ENCODE measurements at places on chromosomes 13 and 19.
A peak's percentile ranks its signal among the peaks of the same experiment; 100 is the strongest.

- no peak for DNase-seq
Measured at GRCh38 chr19:17931532-17932191, 1.2 kb upstream of the CCDC124 start.

- DNase-seq, result no peak
Measured at GRCh38 chr13:71360041-71360440, 507.0 kb downstream of the DACH1 start.

GRCh38 chr13:112582263-112582662 is 5.7 kb downstream of the TUBGCP3 start:
- DNase-seq, result no peak

DNA sequence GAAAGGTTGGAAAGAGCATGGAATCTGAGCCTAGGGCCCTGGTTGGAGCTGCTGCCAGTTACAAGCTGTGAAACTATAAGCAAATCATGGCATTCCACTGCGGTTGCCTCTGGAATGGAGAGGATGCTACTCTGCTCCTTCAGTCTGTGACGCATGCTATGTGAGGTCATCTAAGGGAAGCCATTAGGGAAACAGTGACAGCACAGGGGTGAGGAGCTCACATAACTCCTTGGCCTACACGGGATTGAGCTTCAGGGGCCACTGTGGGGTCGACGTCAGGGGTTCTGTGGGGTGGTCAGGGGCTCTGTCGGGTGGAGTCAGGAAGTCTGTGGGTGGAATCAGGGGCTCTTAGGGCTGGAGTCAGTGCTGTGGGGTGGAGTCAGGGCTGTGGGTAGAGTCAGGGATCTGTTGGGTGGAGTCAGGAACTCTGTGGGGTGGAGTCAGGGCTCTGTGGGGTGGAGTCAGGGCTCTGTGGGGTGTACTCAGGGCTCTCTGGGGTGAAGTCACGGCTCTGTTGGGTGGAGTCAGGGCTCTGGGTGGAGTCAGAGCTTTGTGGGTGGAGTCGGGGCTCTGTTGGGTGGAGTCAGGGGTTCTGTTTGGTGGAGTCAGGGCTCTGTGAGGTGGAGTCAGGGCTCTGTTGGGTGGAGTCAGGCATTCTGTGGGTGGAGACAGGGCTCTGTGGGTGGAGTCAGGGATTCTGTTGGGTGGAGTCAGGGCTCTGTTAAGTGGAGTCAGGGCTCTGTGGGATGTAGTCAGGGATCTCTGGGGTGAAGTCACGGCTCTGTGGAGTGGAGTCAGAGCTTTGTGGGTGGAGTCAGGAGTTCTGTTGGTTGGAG is 35.8 kb upstream of the MEDAG start:
- DNase-seq, result peak; percentile 91

DNA sequence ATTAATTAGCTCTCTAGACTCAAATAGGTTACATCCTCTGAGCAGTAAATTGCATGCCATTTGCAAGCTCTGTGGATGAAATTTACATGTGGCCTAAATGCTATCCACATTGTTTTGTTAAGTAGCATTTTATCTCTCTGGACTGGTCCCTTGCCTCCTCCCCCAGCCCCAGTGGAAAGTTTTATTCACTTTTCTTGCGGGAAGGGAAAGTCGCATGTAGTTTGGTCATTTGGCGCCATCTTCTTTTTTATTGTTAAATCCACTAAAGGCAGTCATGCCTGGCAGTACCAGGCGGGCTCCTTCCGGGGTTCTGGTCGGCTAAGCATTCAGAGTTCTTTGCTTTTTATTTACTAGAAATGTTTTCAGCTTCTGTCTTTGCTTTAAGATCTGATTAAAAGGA is 188.7 kb downstream of the TM9SF2 start:
- DNase-seq, result no peak

DNA sequence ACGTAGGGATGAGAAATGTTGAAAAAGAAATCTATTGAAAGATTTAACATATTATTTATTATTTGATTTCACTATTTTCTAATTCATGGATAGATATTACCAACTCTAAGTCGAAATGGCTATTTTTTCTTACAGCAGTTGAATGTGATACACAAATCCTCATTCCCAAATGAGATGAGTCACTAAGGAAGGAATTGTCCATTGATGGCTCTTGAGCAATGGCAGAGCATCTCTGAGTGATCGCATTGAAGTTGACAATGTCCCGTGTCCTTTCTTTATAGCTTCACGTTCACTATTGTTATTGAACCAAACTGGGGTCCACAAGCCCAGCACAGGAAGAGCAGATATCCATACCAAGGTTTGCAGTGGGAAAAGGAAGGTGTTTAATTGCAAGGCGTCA is 648.3 kb upstream of the SPRY2 start:
- DNase-seq, result no peak

- DNase-seq, result no peak
Measured at GRCh38 chr19:10019246-10019645, 6.0 kb downstream of the RDH8 start.

GRCh38 chr13:77698201-77699058 is 943 bp downstream of the SLAIN1 start:
- no peak for DNase-seq

- DNase-seq, result no peak
Measured at GRCh38 chr19:41646589-41647204, 19.8 kb upstream of the CEACAM4 start.

GRCh38 chr19:9819596-9819909 is 674 bp upstream of the FBXL12 start:
- DNase-seq, result no peak

- no peak for DNase-seq
Measured at GRCh38 chr13:49635599-49636433, 7.5 kb downstream of the ARL11 start.

- DNase-seq, result no peak
Measured at GRCh38 chr19:45322311-45322710, 364 bp downstream of the CKM start.

DNA sequence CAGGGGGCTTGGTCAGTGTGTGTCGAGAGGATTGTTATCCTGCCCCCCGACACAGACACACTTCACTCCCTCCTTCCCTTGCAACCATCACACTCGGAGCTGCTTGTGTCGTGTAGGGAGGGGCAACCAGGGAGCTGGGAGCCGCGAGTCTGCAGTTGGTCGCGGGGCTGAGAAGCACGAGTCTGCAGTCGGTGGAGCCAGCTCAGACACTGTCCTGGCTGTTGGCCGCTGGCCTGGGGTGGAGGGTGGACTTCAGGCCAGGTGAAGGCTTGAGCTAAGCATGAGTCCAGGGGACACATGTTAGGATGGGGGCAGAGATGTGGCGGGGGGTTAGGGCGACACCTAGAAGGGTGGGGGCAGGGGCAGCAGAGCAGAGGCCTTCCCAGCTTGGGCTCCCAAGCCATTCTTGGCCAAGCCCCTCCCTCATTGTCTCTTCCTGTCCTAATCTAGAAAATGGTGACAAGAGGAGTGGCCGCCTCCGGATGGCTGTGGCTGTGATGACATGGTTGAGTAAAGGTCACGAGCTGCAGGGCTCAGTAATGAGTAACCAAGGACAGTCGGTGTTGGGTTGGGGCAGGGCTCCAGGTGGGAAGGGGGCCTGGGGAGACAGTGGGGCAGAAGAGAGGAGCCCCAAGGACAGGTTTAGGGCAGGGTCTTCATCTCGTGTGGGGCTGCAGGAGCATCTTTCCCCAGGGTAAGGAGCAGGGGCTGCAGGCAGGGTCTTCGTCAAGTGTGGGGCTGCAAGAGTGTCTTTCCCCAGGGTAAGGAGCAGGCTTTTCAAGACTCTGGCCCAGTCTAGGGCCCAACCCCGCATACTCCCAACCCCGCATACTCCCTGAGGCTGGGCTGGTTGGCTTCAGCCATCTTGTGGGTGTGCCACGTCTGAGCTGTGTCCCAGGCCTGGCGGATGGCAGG is 8.6 kb downstream of the PPP5C start:
- no peak for DNase-seq

DNA sequence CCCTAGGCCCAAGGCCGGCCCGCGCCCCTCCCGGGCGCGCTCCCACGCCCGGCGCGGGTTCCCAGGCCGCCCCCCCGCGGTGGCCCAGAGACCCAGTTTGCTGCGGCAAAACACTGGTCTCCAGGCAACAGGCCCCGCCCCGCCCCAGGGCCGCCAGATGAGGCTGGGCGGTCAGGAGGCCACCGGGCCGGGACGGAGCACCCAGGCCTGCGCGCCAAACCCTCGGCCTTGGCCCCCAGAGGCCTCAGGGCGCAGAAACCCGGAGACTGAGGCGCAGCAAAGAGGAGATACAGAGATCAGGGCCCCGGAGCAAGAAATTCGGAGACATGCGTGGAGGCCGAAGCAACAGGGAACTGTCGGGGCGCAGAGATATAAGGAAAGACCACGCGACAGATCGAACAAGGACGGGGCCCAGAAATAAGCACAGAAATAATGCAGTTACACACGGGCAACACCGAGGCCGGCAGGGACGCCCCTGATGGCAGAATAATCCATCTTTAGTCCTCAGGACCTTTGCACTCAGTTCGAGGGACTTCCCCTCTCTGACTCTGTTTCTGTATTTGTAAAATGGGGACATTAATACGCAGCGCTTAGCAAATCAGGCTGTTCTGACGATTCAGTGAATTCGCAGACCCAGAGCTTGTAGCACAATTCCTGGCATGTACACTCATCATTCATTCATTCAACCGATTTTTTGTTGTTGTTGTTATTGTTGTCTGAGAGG is 20.8 kb upstream of the ERCC1 start:
- peak; percentile 97 for DNase-seq

DNA sequence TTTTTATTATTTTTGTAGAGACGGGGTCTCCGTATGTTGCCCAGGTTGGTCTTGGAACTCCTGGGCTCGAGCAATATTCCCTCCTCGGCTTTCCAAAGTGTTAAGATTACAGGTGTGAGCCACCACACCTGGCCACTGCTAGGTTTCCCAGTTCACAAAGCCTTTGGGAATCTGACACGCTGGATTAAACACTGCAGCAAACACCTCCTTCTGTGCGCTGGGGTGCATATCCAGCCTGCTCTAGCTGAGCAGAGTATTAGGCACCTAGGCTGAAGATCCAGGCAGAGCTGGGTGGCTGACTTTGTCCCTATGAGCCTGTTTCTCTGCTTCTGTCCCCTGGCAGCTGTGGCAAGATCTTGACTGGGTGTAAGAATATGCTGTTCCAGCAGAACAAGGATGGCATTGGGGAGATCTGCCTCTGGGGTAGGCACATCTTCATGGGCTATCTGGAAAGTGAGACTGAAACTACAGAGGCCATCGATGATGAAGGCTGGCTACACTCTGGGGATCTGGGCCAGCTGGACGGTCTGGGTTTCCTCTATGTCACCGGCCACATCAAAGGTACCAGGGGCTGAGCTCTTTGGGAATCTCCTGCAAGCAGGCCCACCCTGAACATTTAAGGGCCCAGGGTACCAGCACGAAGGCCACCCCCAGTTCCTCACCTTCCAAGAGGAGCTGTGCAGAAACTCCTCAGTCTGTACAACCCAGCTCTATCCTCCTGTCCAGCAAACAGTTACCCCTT is 49.8 kb downstream of the ACSBG2 start:
- peak; percentile 76 for DNase-seq

GRCh38 chr19:35141837-35142605 is 1.0 kb upstream of the FXYD7 start:
- DNase-seq, result no peak

DNA sequence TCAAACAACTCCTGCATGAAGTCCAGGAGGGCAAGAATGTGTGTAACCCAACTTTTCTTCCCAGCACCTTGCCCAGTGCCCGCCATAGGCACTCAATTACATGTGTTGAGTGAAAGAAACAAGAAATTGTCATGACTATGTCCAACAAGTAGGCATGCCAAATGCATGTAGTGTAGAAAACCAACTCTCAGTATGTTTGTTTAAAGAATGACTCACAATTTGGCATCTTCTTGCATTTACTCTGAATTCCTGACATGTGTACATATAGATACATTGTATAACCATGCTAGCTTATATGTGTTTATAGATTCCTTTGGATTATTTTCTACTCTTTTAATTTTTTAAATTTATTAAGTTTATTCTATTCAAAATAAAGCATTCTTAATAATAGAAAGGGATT is 305.0 kb downstream of the EFNB2 start:
- DNase-seq, result no peak

GRCh38 chr13:50700664-50701305 is 142.7 kb downstream of the DLEU7 start:
- no peak for DNase-seq

GRCh38 chr13:95497381-95497807 is 55.1 kb upstream of the CLDN10 start:
- no peak for DNase-seq

DNA sequence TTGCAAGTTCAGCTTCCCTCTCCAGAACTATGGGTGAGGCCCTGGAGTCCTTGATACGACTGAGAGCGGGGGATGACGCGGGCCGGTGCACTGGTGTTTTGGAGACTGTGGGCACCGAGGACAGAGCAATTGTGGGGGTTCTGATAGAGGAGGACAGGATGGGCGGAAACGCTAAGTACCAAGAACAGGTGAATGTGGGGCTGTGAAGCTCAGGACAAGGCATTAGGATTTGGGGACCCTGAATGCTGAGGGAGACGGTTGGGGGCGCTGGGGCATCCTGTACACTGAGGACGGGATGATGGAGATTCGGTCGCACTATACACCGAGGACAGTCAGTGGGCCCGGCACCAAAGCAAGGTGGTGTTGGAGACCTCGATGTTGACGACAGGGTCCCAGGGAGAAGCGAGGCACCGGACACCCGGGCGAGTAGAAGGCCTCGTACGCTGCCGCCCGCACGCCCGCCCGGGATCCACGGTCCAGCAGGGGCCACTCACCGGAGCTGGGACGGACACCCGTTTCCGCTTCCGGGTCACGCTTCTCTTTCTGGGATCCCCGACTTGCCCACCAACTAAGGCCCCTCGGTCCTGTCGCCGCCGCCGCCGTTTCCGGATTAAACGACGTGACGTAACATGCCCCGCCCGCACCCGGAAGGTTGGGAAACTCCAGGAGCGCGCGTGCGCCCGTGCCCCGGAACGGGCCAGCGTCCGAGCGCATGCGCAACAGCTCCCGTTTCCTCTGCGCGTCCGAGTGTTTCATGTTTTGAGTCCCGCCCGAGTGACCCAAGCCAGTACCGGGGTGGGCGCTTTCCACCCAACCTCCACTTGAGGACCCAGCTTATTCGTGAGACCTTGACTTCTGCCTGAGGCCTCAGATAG is at the start of gene CHMP2A:
TSS of gene CHMP2A (minus strand) at position 612 of the 875 bp plus-strand sequence. CDS start 893 bp downstream, outside the sequence.
- DNase-seq, result peak; percentile 100

GRCh38 chr19:40006273-40006691 is 9.4 kb downstream of the ZNF546 start:
- DNase-seq, result no peak

DNA sequence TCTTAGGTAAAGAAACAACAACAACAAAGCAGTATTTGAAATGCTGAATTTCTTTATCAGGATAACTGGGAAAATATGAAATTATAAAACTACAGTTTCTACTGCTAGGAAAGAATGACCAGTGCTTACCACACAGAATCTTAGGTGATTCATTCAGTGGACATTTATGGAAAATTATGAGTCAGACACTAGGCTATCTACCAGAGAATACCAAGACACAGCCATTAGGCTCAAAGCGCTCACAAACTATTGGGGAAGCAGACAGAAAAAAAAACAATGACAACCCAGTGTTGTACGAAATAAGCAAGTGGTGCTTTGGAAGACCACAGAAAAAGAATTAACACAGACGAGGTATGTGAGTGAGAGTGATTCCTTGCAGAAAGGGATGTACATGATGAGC is 1019.5 kb downstream of the PCDH9 start:
- no peak for DNase-seq

DNA sequence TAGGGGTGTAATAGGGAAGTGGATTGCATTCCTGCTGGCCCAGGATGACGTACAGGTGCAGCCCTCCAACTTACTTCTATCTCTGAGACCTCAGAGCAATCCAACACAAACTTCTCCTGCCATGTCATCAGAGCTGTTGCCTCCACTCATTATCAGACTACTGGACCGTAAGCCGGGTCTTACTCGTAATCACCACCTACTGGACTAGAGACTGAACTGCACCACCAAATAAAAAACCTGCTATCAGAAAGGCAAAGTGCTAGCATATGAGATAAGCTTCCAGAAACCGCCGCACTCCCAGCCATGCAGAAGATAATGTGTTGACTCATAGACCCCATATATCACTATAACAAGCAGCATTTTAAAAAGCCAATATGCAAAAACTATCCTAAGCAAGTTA is 102.0 kb downstream of the SLITRK1 start:
- DNase-seq, result no peak
